Stimulated activated CD8-positive, alpha-beta memory T cell treated with anti-CD3 and anti-CD28 coated beads, Interleukin-4, amount 100 ng/mL, for 1 hour (primary cell): ENCODE measurements at places on chromosomes 3 and 15.

- DNase-seq = no peak
These were observed 523.0 kb downstream of the NTRK3 start for GRCh38 chr15:87733541-87733941.

- DNase-seq = no peak
These were observed 576.3 kb upstream of the NECTIN3 start for GRCh38 chr3:110495201-110495927.

DNA sequence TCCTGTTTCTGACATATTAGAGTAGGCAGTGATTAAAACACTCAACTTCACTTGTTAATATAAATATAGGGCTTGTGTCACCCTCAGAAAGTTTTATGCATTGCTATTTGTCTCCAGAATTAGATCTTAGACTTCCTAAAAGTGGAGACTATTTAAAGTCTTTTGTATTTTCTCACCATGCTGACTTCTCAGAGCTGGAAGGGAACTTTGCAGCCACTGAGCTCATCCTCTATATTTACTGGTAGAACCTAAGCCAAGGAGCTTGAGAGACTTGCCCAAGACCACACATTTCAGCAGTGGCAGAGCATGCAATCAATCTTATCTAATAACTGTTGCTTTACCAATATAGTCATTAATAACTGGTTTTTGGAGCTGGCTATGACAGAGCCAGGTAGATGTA, 53.2 kb downstream of the STAC start:
- no peak for DNase-seq

GRCh38 chr15:64938192-64938591, 26.5 kb downstream of the ANKDD1A start:
- no peak for DNase-seq

GRCh38 chr15:85314633-85315032, 65.8 kb upstream of the AKAP13 start:
- no peak for DNase-seq
